ENCODE measurements at places on chromosomes 4 and X. TPM values are rescaled to one million over a fixed set of nuclear protein-coding genes. Genes with fewer than 3 reads are reported as not detected.

DNA sequence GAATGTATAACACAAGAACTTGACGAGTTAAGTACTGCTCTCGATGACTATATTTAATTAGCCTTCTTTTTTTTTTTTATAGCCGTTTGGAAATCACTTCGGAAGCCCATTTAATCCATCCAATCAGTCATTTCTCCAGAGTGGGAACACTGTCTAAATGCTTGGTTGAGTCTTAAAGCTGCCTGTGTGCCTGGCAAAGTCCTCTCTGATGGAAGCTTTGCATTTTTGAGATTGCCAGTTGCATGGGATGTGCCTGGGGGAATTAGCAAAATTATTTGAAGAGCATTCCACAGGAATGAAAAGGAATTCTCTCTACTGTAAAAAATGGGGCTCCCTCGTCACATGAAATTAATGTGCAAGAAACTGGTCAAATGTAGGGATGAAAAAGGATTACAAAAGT is 398.8 kb upstream of the RPS6KA3 start:
- DNase-seq: no peak

DNA sequence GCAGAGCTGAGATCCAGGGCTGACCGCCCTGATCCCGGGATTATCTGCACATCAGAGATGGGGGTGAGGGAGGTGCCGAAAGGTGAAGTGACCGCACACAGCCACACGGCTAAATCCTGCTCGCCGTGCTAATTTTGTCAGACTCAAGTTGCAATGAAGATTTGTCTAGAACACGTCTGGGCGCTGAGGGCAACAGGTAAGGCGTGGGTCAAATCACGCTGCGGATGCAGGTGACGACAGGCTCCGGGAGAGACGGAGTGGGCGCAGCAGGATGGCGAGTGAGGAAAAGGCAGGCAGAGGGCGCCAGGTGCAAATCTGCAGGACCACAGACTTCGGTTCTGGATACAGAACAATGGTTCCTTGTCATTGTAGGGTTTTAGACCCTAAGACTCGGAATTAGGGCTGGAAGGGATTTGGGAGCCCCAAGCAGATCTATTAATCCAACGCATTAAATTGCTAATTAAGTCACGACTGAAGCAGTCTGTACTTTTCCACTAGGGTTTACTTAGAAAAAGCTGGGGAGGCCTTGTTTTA is 1.9 kb upstream of the TBC1D14 start:
- DNase-seq: no peak

- DNase-seq: no peak
These were observed 111.9 kb downstream of the SORBS2 start for GRCh38 chr4:185700048-185700447.

DNA sequence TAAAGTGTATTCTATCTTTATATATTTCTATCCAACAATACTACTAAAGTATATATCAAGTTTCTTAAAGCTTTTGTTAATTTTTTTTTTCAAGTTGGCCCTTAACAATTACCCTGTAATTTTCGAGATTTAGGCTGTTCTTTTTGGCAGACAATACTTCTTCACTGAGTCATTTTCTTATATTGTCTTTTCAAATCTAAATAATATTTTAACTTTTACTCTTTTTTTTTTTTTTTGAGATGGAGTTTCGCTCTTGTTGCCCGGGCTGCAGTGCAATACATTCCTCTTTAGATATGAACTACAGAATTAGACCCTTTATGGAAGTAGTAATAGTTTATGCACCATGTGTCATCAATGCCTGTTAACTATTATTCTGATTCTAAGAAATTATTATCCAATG is 120.7 kb downstream of the GLRA3 start:
- DNase-seq: no peak

- no peak for DNase-seq
These were observed 97.2 kb downstream of the GUCY2F start for GRCh38 chrX:109384699-109385098.

GRCh38 chr4:79065262-79065661 is 126.0 kb upstream of the PAQR3 start:
- no peak for DNase-seq

DNA sequence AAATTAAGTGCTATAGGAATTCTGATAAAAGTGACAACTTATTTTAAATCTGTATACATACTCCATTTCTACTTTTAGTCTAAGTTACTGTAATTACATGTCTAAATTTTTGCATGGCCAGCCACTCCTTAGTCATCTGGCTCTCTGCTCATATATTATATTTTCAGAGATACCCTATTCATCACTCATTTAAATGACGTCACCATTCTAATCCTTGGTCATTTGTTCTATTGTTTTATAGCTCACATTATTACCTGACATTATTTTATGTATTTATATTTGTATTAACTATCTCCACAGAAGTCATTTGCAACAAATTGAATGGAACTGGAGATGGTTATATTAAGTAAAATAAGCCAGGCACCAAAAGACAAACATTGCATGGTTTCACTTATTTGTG is 179.6 kb upstream of the CXorf51A start:
- no peak for DNase-seq

GRCh38 chr4:93897559-93897958 is 69.0 kb downstream of the ATOH1 start:
- no peak for DNase-seq

DNA sequence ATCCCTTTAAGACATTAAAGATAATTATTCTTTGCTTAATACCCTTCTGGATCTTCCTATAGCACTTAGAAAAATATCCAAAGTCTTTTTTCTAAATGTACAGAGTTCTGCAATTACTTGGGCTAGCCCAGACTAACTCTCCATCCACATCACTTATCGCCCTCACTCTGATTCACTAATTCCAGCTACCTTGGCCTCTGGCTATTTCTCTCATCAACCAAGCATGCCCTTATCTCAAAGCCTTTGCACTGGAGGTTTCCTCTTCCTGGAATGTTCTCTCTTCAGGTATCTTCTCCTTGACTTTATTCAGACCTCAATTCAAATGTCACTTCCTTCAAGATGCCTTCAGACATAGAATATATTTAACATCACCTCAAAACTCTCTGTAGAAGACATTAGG is 345.1 kb upstream of the SMIM31 start:
- no peak for DNase-seq

GRCh38 chr4:32830160-32830559 is 2110.0 kb downstream of the PCDH7 start:
- no peak for DNase-seq

GRCh38 chr4:100738196-100739165 is 220.7 kb upstream of the EMCN start:
- no peak for DNase-seq

DNA sequence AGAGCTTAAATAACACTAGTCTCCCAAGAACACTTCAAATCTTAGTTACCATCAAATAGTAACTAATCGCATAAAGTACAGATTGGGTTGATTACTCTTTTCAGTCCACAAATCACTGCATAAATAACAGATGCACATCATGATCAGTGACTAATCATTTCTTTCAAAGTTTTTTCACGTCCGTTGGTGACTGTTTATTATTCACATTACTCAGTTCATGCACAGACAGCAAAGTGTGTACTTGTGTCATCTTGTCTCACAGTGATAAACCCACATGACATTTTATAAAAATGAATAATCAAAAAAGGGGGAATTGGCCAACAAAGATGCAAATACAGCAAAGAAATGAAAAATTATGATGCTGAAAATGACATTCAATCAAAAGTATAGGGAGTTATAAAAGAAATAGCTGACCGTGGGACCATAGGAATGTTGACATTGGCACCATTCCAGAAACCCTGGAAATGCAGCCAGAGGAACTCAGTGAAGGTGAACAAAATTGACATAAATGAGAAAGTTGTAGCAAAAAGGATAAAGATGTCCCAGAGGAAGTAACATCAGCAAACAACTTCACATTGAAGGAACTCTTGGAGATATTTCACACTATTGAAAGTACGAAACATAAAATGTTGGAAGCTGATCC is 161.5 kb downstream of the SOX3 start:
- DNase-seq: no peak

- no peak for DNase-seq
These were observed 3.7 kb upstream of the IGFBP7 start for GRCh38 chr4:57113870-57114269.

- DNase-seq: no peak
These were observed 29.8 kb upstream of the KLF3 start for GRCh38 chr4:38634047-38634759.

DNA sequence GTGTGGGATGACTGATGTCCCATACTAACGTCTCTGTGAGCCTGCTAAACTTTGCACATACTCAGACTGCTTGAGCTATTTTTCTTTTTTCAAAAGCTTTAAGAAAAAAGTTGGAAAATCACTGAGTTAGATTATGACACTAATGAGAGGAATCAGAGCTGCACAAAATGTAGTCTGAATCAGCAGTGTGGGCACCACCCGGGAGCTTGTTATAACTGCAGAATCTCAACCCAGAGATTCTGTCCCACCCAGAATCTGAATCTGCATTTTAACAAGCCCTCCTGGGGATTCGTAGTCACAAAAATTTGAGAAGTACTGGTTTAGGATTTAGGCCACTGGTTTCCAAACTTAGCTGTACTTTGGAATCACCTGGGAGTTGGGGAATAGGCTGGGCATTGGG is 102.1 kb upstream of the MID1IP1 start:
- DNase-seq: no peak

DNA sequence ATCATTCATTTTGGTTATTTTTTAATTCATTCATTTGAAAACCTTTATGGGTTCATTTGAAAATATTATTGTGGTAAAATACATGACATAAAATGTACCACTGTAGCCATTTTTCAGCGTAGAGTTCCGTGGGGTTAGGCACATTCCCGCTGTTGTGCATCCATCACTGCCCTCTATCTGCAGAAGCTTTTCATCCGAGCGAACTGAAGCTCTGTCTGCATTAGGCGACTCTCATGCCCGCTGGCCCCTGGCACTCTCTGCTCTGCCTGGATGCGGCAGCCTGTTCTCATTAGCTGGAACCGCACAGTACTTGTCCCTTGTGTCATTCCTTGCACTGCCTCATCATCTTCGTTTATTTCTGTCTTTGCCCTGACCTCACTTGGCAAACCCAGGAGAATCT is 17.5 kb downstream of the CFAP99 start:
- no peak for DNase-seq

DNA sequence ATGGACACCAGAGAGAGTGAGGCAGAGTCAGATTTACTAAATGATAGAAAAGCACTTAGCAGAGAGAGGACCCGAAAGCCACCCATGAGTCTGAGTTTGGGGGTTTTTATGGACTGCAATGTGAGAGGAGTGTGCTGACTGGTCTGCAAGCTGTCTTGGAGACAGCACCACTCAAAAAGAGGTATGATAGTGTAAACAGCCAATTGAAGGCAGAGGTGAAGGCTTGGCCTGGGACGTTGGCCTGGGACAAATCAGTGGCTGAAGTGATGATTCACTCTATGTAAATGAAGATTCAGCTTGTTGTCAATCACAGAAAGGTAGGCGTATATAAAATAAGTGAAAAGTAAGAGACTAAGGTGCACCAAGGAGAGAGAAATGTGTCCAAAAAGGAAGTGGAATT is 217.6 kb upstream of the ZFP42 start:
- DNase-seq: no peak

- no peak for DNase-seq
These were observed 216.3 kb upstream of the PCDH18 start for GRCh38 chr4:137748616-137749015.

CENPI gene
- total RNA-seq: 0.24 TPM

GRIA3 gene
- total RNA-seq: not detected

FRG2 gene
- not detected for total RNA-seq

TSPAN6 gene
- total RNA-seq: 1.7 TPM

FDCSP gene
- total RNA-seq: not detected

FAM53A gene
- total RNA-seq: 1.4 TPM

CDS1 gene
- total RNA-seq: 0.70 TPM

ADGRA3 gene
- 4.3 TPM for total RNA-seq

FRMPD4 gene
- not detected for total RNA-seq

GPRIN3 gene
- total RNA-seq: 30.2 TPM

HSD17B13 gene
- total RNA-seq: 0.34 TPM

CLIC2 gene
- 1.9 TPM for total RNA-seq

C4orf36 gene
- total RNA-seq: not detected

PRDX4 gene
- total RNA-seq: 33.3 TPM

GBA3 gene
- total RNA-seq: not detected

RXFP1 gene
- total RNA-seq: not detected

FOXR2 gene
- not detected for total RNA-seq
